Uterine smooth muscle cell (primary cell): ENCODE measurements at places on chromosomes 11 and 22. TPM values are rescaled to one million over a fixed set of nuclear protein-coding genes. Genes with fewer than 3 reads are reported as not detected.

RASL10A gene
- not detected in 2 replicates for total RNA-seq

OR5T1 gene
- not detected in 2 replicates for total RNA-seq

KCNJ1 gene
- under 0.01 TPM in 1 of 2 replicates, not detected in the other for total RNA-seq

GPR137 gene
- 5.3 and 8.1 TPM in 2 replicates for total RNA-seq

BEST1 gene
- total RNA-seq: 3.1 and 7.1 TPM in 2 replicates

GAL3ST3 gene
- total RNA-seq: 0.12 TPM in 1 of 2 replicates, not detected in the other

APOBEC3F gene
- total RNA-seq: 4.8 and 9.2 TPM in 2 replicates

CHST1 gene
- 0.89 and 1.7 TPM in 2 replicates for total RNA-seq

MRPL17 gene
- total RNA-seq: 112 and 118 TPM in 2 replicates

C11orf98 gene
- 24.6 and 35.6 TPM in 2 replicates for total RNA-seq

SMC1B gene
- under 0.01 TPM in 1 of 2 replicates, not detected in the other for total RNA-seq

TMPRSS13 gene
- under 0.01 TPM in 1 of 2 replicates, not detected in the other for total RNA-seq

OR5P2 gene
- not detected in 2 replicates for total RNA-seq

ALDH3B1 gene
- total RNA-seq: 16.7 and 36.6 TPM in 2 replicates

ARHGAP8 gene
- 0.11 and 0.25 TPM in 2 replicates for total RNA-seq

OSBP gene
- total RNA-seq: 44.9 and 55.2 TPM in 2 replicates

NTM gene
- 48.8 and 82.5 TPM in 2 replicates for total RNA-seq

FAM83F gene
- total RNA-seq: under 0.01 TPM in 1 of 2 replicates, not detected in the other

SLC22A9 gene
- not detected in 2 replicates for total RNA-seq

CD3E gene
- total RNA-seq: not detected in 2 replicates

NELL1 gene
- not detected in 2 replicates for total RNA-seq

PDGFD gene
- total RNA-seq: 1.4 and 1.7 TPM in 2 replicates

TRIM49C gene
- not detected in 2 replicates for total RNA-seq

FGF19 gene
- total RNA-seq: not detected in 2 replicates

CD3D gene
- not detected in 2 replicates for total RNA-seq

SERGEF gene
- total RNA-seq: 21.4 and 28.7 TPM in 2 replicates

GDPD4 gene
- not detected in 2 replicates for total RNA-seq

CTTN gene
- 530 and 718 TPM in 2 replicates for total RNA-seq

ZNF280B gene
- 1.00 and 1.1 TPM in 2 replicates for total RNA-seq

PEX26 gene
- 20.1 and 24.4 TPM in 2 replicates for total RNA-seq

CD82 gene
- total RNA-seq: 18.5 and 22.2 TPM in 2 replicates

NLRP6 gene
- total RNA-seq: not detected in 2 replicates

LRRC32 gene
- 7.5 and 35.9 TPM in 2 replicates for total RNA-seq

UPK2 gene
- total RNA-seq: not detected in 2 replicates

PRAME gene
- 0.25 TPM in 1 of 2 replicates, not detected in the other for total RNA-seq

KIF18A gene
- 9.0 and 40.0 TPM in 2 replicates for total RNA-seq

LMO2 gene
- 0.22 TPM in 1 of 2 replicates, not detected in the other for total RNA-seq

TBX10 gene
- total RNA-seq: not detected in 2 replicates

SAA1 gene
- 0.33 TPM in 1 of 2 replicates, not detected in the other for total RNA-seq

ASPHD2 gene
- total RNA-seq: 1.00 and 1.9 TPM in 2 replicates

DRD4 gene
- 0.11 TPM in 1 of 2 replicates, not detected in the other for total RNA-seq

ACR gene
- not detected in 2 replicates for total RNA-seq

OR8D4 gene
- not detected in 2 replicates for total RNA-seq

CDHR5 gene
- not detected in 2 replicates for total RNA-seq

OSBP2 gene
- total RNA-seq: 4.0 and 6.2 TPM in 2 replicates

SLC22A12 gene
- not detected in 2 replicates for total RNA-seq

POTEH gene
- total RNA-seq: not detected in 2 replicates

TMEM191C gene
- 0.66 and 1.5 TPM in 2 replicates for total RNA-seq

CCDC73 gene
- total RNA-seq: under 0.01 TPM in 1 of 2 replicates, not detected in the other

TYR gene
- not detected in 2 replicates for total RNA-seq

KIRREL3 gene
- 2.6 and 2.9 TPM in 2 replicates for total RNA-seq

OTOG gene
- not detected in 2 replicates for total RNA-seq

UPK3A gene
- total RNA-seq: not detected in 2 replicates

SCN3B gene
- total RNA-seq: under 0.01 and 0.12 TPM in 2 replicates

GTF2H1 gene
- total RNA-seq: 67.6 and 81.6 TPM in 2 replicates

LRRC74B gene
- under 0.01 TPM in 1 of 2 replicates, not detected in the other for total RNA-seq
